Stimulated activated CD8-positive, alpha-beta memory T cell treated with anti-CD3 and anti-CD28 coated beads, Interleukin-4, amount 100 ng/mL, for 48 hours (primary cell): ENCODE measurements at places on chromosomes 13 and 19.

- DNase-seq: no peak
These were observed 31.9 kb downstream of the HTR2A start for GRCh38 chr13:46864941-46865340.

DNA sequence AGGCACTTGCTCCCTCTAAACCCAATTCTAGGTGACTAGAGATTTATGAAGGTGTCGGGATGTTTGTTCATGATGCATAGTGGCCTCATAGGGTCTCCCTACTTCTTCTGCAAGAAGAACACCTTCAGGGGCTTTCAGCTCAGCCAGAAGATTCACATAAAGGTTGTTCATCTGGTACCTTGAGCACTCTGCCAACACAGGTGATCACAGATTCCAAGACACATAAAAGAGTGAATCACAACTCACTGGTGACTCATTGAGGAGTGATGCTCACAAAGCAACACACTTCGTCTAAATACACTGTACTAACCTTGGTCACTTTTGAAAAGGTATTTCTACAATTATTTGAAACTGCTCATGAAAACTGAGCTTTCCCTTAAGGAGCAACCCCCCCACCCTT is 6.8 kb upstream of the ZNF324 start:
- no peak for DNase-seq

- no peak for DNase-seq
These were observed 3.9 kb downstream of the UPF3A start for GRCh38 chr13:114285166-114285808.

- DNase-seq: peak; percentile 52
These were observed 20.3 kb upstream of the CACNA1A start for GRCh38 chr19:13526552-13526951.

DNA sequence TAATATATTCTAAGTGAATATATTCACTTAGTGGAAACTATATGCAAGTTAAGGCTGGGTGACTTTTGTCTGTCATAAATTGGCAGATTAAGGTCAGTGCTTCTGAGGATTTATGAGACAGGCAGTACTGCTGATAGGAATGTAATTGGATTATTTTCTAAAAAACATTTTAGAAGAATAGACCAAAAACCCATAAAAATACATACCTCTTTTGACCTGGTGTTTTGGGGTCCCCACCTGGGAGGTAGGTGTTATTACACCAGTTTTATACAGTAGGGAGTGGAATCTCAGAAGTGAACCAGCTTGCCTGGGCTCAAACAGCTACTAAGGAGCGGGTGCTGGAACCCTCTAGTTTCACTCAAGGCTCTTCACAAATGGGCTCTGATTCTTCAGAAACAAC is 25.3 kb downstream of the COG3 start:
- DNase-seq: no peak
